ENCODE measurements at places on chromosomes 3 and 15.
A peak's percentile ranks its signal among the peaks of the same experiment; 100 is the strongest.

GRCh38 chr15:37715101-37715500 is 219.3 kb upstream of the TMCO5A start:
- DNase-seq, result no peak

- no peak for DNase-seq
Observed at GRCh38 chr15:63414474-63415120, 33.0 kb upstream of the CA12 start.

GRCh38 chr3:179772297-179772696 is 119.5 kb downstream of the USP13 start:
- no peak for DNase-seq

GRCh38 chr3:151011427-151011826 is 38.9 kb upstream of the CLRN1 start:
- peak; percentile 4 for DNase-seq

DNA sequence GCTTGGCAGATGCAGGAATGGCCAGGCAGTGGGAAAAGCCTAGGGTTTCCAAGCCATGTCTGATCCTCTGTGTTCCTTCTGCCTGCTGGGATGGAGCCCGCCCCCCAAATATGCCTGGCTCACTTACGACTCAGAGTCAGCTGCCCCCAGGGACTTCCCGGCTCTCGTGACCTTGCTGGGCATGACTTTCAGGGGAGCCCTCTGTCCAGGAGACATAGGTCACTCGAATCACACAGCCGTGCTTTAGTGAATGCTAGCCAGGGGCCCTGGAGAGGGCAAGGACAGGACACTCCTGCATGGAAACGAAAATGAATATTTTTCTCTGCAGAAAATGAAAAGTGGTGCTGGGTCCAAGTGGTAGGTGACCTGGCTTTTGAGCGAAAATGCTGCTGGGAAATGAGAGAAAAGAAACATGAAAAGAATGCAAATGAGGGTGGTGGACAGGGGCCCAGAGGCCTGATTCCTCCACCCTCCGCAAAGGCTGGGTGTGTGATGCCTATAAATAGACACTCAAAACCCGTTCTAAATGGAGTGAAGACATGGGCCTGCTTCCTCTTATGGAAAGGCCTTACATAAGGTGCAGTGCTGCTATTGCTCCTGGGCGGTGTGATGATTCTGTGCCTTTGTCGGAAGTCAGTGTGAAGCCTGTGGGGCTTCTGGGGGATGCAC is 107.4 kb downstream of the APBA2 start:
- DNase-seq, result no peak

- DNase-seq, result no peak
Observed at GRCh38 chr15:94610069-94610468, 378.7 kb downstream of the MCTP2 start.

- no peak for DNase-seq
Observed at GRCh38 chr3:172905451-172905850, 154.9 kb downstream of the ECT2 start.

All from adipocyte (in vitro differentiated cells).